ENCODE measurements at places on chromosomes 5 and 9.

DNA sequence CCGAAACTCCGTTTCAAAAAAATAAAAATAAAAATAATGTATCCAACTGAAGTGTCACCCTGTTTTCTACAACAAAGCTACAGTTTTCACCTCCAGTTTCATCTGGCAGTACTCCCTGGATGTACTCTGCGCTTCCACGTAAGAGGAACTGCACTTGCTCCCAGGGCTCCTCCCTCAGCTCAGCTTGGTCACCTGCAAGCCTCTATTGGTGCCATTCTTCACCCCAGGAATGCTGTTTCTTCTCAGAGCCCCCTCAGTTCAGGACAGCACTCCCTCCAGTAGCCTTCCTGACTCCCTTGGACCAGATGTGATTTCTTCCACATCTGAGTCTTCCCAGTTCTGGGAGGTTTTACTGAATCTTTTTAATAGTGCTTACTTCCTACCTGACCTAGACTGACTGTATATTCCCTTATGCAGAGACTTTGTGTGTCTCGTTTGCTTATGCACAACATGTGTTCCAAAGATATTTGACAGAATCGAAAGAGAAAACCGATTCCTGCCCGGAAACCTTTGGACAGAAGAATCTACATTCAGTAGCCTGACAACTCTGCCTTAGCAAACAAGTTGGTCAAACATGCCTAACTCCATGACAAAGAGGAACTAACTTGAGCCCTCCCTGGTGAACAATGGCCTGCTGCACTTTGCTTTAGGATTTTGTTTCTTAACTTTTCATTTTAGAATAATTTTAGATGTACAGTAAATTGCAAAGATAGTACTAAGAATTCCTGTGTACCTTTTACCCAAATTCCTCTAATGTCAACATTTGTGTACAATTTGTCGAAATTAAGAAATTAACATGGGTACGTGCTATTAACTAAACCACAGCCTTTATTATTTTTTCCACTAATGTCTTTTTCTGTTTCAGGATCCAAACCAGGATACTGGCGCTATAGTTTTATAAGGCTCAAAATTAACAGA lies 814 bp downstream of the CCDC125 start:
- DNase-seq: no peak

GRCh38 chr5:68240202-68240601 lies 24.6 kb downstream of the PIK3R1 start:
- no peak for DNase-seq

- DNase-seq: no peak
Measured at GRCh38 chr5:6830643-6831239, 117.5 kb downstream of the TENT4A start.

DNA sequence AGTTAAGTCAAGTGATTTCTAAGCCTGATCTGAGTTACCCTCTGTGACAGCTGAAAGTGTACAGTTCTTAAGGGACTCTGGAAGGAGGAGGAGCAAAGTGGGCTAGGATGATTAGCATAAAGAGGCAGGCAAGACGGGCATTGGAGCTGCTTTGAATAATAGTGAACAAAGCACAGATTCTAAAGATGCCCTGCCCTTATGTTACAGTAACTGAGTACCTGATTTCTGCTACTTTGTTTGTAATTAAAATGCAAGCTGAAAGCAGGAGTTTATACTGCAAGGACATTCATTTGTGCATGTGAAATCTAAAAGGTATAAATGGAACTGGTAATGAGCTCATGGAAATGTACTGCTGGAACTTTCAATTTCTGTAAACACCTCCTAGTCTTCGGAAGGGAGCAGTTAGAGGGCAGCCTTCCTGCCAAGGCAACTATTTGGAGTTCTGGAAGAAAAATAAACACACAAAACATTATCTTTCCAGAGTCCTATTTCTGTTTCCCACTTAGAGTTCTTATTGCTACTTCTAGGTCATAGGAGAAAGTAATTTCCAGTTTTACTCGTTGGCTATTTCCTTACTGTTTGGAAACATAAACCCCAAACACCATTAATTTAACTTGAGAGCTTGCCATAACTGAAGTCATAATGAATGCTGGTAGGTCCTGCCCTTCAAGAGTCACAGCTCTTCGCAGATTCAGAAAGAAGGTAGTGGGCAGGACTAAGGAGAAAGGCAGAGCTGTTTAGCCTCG lies at the start of gene RANBP3L:
Gene RANBP3L (minus strand): TSS at position 45 of the 746 bp plus-strand sequence. CDS start 486 bp downstream, outside the sequence.
- no peak for DNase-seq

- DNase-seq: no peak
Measured at GRCh38 chr5:72438141-72438540, 69.1 kb downstream of the ZNF366 start.
